ENCODE measurements at places on chromosomes 6 and 20. TPM values are rescaled to one million over a fixed set of nuclear protein-coding genes. Genes with fewer than 3 reads are reported as not detected.
A peak's percentile ranks its signal among the peaks of the same experiment; 100 is the strongest.

DNA sequence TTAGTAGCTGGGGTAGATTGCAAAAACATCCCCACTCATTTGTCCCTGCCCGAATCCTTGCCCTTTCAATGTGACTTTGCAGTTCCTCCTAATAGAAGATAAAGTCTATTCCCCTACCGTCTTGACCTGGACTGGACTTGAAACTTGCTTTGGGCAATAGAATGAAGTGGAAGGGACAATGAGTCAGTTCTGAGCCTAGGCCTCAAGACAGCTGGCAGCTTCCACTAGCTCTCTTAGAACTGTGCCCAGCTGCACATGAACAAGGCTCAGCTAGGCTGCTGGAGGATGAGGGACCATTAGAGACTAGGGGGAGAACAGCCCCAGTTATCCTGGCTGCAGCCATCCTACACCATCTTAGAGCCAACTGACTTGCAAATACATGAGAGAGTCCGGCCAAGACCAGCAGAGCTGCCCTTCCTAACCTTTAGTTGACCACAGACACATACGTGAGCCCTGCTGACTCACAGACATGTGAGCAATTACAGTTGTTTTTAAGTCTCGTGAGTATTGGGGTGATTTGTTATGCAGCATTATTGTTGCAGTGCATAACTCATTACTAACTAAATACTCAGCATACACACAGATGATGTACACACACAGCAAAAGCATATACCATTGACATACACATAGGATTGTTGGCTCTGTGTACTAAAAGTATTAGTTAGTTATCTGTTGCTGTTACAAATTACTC lies 105.5 kb downstream of the DHX35 start:
- DNase-seq, result no peak

NCOA5 gene
- 21.1 TPM for total RNA-seq

GPSM3 gene
- 8.5 TPM for total RNA-seq

CALHM6 gene
- total RNA-seq, result 2.3 TPM

DNA sequence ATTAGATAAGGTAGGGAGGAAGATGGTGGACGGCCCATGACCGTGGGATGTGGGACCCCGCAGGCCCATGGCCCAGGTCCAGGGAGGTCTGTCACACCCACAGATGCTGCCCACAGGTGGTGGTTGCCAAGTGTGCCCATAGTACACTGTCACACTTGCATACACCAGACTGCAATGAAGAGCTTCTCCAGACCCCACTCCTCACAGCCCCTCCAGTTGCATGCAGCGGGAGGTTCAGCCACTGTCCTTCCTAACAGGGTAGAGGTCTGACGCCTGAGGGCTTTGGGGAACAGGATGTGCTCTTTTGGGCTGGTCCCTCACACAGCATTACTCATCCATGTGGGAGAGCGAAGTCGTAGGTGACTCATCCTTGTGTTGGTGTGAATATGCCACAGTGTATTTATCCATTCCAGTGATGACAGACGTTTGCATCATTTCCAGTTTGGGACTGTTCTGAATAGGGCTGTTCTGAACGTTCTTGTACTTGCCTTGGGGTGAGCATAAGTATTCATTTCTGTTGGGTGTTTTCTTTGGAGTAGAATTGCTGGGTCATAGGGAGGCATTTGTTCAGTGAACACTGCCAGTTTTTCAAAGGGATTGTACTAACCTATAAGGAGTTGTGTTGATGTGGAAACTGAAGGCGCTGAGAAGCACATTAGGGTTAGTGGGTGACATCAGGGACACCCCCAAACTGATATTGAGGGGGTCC lies 10.1 kb upstream of the PYGB start:
- DNase-seq, result peak; percentile 84

- DNase-seq, result no peak
Measured at GRCh38 chr20:63371291-63371865, 10.2 kb upstream of the CHRNA4 start.

GPR6 gene
- not detected for total RNA-seq

- DNase-seq, result no peak
Measured at GRCh38 chr20:37403107-37404033, 57.4 kb downstream of the SRC start.

MYLK2 gene
- total RNA-seq, result 0.55 TPM

DNA sequence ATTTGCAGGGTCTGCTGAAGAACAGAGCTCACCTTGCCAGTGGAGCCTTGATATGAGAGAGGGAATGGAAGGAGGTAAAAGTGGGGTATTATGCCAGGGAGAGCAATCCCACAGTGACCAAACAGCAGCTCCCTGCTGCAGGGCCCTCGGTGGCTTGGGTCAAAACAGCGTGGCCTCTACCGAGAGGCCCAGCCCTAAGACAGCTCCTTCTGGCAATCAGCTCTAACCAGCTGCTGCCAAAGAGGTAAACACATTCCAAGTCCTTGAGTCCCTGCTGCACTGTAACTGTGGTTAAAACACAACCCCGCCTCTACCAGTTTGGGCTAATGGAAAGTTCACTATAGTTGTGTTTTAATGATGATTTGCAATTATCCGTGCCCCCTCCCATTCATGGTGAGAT lies 1.4 kb upstream of the DAAM2 start:
- no peak for DNase-seq

CST5 gene
- not detected for total RNA-seq

FKBP1C gene
- 0.62 TPM for total RNA-seq

DNA sequence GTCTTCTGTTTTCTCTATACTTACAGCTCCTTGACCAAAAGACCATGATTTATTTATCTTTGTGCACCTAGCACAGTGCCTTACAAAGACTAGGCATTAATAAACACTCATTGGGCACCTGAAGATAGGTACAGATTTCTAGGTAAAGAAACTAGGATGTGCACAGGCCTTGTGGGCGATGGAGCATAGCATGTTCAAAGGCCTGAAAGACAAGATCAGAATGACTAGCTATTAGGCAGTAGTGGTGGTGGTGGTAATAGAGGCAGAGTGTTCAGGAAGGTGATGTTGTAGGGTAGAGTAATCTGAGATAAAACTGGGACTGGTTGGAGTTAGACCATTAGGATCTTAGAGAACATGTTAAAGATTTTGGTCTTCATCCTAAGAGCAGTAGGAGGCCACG lies 3.9 kb downstream of the TXLNB start:
- no peak for DNase-seq

DNA sequence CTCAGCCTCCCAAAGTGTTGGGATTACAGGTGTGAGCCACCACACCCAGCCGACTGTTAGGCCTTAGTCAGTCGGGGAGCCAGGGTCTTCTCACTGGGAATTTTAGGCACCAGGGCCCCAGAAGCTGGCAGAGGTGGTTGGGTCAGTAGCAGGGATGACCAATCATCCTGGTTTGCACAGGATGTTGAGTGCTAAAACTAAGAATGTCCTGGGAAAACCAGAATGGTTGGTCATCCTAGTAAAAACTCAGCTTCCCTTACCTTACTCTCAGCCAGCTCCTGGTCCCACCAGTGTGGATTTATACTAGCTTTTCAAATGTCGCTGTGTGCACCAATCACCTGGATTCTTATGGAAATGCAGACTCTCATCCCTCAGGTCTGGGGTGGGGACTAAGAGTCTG lies 31.8 kb downstream of the KCNG1 start:
- DNase-seq, result no peak

GRCh38 chr6:22015216-22015615 lies 281.6 kb downstream of the PRL start:
- no peak for DNase-seq

- no peak for DNase-seq
Measured at GRCh38 chr6:108838101-108838717, 10.0 kb upstream of the ARMC2 start.

DNA sequence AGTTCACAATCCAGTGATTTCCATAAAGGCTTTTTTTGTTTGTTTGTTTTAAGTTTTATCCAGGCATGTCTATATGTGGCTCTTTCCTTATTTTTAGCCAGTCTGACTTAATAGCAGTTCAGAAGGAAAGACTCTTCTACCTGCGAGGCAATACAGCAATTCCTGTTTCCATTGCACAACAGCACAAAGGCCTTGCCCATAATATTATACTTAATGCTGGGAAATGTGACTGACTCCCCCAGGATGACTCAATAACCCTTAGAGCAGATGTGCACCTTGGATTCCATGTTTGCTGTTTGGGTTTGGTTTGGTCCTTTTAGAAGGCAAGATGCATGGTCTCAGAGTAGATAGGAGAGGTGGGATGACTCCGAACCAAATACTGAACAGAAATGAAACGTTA lies 184.1 kb downstream of the MTFR2 start:
- DNase-seq, result no peak

DNA sequence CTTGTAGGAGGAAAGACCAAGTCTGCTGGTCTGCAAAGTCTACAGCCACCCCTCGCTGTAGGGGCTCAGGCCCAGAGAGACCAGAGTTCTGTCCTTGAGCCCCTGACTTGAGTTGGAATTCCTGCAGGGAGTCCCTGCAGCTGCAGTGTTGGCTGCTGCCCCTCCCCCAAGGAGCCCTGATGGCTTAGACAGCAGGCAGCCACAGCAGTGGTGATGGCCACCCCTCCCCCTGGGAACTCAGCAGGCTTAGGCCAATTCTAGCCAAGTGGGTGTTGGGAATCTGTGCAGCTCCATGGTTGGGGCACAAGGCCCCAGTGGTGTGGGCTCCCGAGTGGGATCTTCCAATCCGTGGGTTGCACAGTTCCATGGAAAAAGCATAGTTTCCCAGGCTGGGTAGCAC lies 345.4 kb downstream of the CD109 start:
- no peak for DNase-seq

GRCh38 chr20:22248051-22248667 lies 336.2 kb downstream of the FOXA2 start:
- DNase-seq, result no peak

GRCh38 chr6:101614774-101615173 lies 221.3 kb downstream of the GRIK2 start:
- no peak for DNase-seq

DNA sequence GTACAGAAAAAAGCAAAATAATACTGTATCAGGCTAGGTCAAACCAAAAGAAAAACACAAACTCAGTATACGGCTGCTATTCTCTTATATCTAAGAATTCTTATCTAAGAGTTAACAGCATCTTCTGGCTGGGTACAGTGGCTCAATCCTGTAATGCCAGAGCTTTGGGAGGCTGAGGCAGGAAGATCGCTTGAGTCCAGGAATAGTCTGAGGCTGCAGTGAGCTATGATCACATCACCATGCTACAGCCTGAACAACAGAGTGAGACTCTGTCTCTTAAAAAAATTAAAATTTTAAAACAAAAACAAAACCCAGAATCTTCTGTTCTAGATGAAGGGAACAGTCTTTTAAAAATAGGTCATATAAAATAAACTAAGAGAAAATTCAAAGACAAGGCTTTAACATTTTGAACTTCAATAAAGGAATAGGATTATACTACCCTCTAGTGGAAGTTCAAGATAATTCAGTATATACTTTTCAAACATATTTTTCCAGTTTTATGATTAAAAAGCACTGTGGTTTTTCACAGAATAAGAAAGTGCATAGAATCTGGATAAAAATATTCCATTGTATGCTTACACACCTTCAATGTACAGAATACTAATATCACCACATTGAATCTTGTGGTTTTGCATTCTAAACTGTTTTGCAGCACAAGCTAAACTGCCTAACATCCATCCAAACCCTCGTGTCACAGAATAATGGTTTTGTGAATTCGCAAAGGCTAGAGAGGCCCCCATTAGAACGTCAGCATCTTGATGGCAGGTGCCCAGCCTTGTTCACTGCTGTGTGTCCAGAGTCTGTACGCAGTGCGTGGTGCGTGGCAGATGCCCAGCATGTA lies 39.3 kb downstream of the DTNBP1 start:
- DNase-seq, result no peak

GRCh38 chr20:39563349-39563748 lies 601.2 kb downstream of the DHX35 start:
- no peak for DNase-seq

INSM1 gene
- total RNA-seq, result not detected

- DNase-seq, result no peak
Measured at GRCh38 chr20:3659492-3660261, 3.5 kb downstream of the GFRA4 start.

DNA sequence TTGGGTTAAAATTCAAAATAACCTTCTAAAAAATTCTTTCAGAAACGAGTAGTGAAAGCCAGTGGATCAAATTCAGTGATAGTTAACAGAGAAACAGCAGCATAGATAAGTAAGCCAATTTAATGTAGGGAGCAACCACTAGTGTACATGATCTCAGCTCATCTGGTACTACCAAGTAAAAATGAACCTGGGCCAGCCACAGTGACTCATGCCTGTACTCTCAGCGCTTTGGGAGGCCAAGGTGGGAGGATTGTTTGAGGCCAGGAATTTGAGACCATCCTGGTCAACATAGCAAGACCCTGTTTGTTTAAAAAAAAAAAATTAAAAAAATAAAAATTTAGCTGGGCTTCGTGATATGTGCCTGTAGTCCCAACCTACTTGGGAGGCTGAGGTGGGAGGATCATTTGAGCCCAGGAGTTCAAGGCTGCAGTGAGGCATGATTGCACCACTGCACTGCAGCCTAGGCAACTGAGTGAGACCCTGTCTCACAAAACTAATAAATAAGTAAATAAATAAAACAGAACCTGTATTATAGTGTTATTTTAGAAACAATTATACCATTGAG lies 32.4 kb downstream of the CBFA2T2 start:
- no peak for DNase-seq

SNPH gene
- 4.6 TPM for total RNA-seq

DNA sequence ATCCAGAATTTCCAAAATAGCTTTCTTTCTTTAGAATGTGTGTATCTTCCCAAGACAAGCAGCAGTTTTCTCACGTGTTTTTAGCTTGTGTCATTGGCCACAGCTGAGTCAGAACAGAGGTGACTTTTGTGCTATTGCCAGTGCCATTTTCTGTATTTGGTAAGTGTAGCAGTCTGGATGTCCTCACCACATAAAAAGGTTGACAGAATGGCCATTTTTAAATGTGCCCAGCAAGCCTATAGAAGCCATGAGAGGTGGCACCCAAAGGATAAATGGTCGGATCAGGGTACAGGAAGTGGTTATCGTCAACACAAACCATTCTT lies 269.5 kb upstream of the HSF2 start:
- no peak for DNase-seq

DNA sequence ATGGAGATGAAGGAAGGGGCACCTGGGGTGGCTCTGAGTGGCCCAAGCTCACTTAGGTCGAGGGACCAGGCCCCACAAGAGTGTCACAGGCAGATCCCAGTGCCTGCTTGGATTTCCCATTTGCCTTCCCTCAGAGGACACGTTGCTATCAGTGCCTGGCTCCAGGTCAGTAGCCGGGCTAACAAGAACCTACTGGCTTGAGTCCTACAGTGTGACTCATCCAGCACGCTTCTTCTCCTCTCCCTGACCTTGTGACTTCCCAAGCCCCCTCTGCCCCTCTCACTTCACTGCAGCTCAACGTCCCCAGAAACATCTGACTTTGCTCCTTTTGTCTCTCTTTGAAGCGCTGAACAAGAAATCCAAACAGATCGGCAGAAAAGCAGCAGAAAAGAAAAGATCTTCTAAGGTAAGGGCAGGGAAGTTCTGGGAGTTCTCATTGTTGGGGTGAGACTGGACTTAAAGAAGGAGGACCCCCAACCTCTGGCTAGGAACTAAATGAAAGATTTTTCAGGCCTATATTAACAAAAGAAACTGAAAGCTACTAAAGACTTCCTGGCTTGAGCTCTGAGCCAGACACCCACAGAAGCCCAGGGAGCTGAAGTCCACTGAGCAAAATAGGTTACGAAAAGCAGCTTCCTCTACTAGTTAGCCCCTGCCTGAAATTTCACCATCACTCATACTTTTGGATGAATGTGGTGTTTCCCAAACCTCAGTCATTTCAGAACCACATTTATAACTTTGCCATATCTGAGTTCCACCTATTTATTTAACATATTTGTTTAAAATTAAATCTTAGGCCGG lies 21.5 kb downstream of the ASIP start:
- DNase-seq, result peak; percentile 50

All from left cardiac atrium (tissue), 4 donors.